Activated CD4-positive, CD25-positive, alpha-beta regulatory T cell treated with anti-CD3 and anti-CD28 coated beads, Interleukin-2, amount 50 U/mL, for 16 hours (primary cell): ENCODE measurements at places on chromosomes 1 and 21.

GRCh38 chr1:207791290-207791689 lies 39.4 kb downstream of the CD46 start:
- DNase-seq, result no peak

DNA sequence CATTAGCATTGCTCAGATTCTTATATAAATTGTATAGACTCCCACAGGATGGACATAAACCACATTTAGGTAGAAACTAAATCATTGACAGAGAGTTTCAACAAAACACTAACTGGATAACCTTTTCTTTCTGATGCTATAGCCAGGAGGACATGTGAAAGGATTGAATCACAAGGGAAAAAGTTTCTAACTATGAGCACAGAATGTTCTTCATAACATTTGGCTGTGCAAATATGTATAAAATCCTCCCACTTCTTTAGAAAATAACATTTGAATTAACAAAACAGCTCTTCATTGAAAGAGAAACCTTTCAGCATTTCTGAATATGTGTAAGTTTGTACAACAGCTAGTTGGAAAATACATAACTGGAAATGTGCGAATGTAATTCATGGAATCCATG lies 167.3 kb downstream of the TBX15 start:
- no peak for DNase-seq

- DNase-seq, result no peak
These were observed 22.4 kb upstream of the EPS8L3 start for GRCh38 chr1:109786112-109786480.

DNA sequence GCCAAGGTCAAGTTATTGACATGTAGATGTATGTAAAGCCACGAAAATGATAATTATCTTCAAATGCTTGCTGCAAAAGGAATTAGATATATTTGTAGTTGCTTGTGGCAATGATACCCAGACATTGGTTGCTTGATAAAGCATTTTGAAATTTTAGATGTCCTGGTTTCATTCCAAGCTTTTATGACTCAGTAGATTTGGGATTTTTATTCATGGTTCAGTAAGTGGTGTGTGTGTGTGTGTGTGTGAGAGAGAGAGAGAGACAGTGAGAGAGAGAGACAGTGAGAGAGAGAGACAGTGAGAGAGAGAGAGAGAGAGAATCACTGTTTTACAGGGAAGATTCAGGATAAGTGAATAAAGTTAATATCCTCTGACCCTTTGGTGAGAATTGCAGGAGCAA lies 498.2 kb upstream of the C1orf87 start:
- no peak for DNase-seq

- DNase-seq, result no peak
These were observed 2.4 kb downstream of the JMJD4 start for GRCh38 chr1:227732586-227733308.

DNA sequence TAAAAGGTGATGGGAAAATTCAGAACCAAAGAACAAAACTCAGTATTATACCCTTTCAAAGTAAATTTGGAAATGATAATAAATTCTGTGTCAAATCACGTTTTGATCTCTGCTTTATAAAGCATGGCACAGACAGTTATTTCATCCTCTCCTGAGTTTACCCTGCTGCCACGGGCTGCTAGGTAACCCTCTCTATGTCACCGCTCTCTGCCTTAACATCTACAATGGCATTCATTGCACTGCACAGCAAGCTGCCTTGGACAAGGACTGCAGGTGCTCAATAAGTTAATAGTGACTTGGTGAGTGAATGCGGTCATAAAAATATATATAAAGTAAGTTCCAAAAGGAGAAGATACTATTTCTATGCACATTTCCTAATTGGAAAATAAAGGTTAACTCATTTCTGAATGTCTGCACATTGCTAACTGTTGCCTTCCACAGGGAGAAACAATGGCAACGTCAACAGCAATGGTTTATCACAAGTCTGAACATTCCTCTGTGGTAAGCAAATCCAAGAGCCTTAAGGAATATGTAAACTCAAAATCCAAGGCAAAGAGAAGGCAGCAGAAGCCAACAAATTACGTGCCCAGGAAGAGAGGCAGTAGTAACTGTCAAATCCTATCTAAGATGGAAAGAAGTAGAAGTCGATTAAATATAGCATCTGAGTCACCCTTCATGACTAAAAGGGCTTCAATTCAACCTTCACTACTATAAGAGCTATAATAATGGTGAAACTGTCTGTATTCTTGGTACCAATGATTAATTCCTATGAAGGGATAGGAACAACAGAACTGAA lies 19.4 kb downstream of the FYB2 start:
- DNase-seq, result no peak

- no peak for DNase-seq
These were observed 137.3 kb downstream of the SLC30A10 start for GRCh38 chr1:219790834-219791615.

DNA sequence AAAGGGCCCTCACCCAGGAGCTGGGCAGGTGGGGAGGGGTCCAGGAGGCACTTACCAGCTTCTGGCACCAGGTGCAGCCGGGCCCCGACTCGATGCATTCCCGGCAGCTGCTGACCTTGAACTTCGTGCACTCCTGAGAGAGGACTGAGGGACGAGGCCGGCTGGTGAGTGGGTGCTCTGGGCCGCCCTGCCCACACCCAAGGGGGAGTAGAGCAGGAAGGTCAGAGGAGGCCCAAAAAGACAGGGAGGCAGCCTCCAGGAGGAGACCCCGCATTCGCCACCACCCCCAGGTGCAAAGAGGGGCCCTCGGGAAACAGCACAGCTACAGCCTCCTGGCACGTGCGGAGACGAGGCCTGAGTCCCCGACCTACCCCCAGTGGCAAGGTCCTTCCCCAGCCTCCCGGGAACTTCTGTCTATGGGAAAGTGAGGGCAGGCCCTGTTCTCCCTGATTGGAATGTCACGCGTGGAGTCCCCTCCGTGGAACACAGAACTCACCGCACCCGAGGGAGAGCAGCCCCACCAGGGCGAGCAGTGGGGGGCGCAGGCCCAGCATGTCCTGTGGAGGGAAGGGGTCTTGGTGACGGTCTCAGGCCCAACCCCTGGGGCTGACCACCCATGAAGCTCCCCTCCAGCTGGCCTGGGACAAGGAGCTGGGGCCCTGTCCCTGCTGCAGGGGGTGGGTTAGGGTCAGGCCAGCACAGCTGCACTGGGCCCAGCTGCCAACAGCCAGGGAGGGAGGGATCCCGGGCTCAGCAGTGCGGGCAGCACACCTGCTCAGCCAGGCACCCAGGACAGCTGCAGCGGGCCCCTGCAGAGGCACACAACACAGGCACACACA lies 10.3 kb downstream of the ITGB2 start:
- DNase-seq, result no peak

GRCh38 chr21:31305888-31306287 lies 38.2 kb downstream of the TIAM1 start:
- DNase-seq, result no peak

DNA sequence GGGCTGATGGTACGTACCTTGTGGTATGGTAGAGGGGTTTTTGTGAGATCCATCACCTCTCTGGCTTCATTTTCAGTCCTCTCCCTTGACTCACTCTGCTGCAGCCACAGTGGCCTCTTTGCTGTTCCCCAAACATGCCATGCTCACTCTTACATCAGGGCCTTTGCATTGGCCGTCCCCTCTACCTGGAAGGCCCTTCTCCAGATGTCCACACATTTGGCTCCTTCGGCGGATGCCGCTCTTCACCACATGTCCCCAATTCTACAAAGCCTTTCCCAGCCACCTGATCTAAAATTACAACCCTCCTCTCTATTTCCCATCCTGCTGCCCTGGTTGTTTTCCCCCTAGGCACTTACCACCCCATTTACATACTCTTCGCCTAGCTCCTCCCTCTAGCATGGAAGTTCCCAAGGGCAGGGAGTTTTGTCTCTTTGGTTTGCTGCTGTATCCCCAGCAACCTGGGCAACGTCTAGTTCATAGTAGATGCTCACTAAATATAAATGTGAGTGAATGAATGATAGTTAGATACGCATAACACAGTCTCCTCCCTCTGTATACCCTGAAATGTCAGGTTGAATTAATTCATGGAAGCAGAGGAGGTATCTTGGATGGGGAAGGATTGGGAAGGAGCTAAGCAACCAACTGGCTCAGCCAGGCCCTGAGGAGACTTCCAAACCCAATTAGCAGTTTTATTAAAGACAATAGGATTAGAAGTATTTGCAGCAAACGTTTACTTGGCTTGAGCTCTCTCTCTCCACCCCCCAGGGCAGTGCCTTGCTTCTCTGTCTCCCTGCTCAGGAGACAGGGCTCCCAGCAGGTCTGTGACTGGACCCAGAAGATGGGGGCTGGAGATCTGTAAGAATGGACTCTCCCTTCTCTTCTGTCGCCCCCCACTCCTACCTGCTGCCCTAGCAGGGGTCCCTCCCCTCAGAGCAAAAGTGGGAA lies 264.2 kb downstream of the GRIK3 start:
- DNase-seq, result no peak

GRCh38 chr1:42170779-42171621 lies 6.5 kb upstream of the GUCA2A start:
- DNase-seq, result no peak

GRCh38 chr1:56758135-56758534 lies 61.1 kb downstream of the FYB2 start:
- no peak for DNase-seq

- no peak for DNase-seq
These were observed 71.5 kb downstream of the RPS6KC1 start for GRCh38 chr1:213122514-213122929.

- no peak for DNase-seq
These were observed 237.7 kb downstream of the SEC16B start for GRCh38 chr1:177732178-177732577.

- no peak for DNase-seq
These were observed 20.5 kb upstream of the ZNF496 start for GRCh38 chr1:247352175-247352574.

DNA sequence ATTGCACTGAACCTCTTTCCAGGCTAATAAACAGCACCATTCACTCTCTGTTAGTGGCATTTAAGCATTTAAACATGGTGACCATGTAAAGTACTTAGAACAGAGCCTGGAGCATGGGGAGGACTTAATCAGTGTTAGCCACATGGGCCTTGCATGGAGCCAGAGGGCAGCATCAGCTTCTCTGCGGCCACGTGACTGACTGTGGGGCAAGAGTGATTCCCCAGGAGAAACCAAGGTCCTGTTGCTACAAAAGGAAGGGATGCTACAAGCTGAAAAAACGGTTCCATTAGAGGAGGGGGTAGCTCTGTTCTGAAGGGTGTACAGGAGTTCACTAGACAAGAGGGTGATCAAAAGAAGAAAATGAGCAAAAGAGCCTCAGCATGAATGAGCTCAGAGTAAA lies 256.8 kb downstream of the MATN1 start:
- DNase-seq, result no peak

- DNase-seq, result no peak
These were observed 93.8 kb upstream of the PRDX6 start for GRCh38 chr1:173383351-173383750.

DNA sequence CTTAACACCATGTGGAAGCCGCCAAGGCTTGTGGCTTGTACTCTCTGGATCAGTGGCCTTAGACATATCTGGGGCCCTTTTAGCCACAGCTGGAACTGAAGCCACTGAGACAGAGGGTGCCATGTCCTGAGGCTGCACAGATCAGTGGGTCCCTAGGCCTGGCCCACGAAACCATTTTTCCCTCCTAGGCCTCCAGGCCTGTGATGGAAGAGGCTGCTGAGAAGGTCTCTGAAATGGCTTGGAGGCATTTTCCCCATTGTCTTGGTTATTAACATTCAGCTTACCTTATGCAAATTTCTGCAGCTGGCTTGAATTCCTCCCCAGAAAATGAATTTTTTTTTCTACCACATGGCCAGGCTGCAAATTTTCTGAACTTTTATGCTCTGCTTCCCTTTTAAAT lies 15.1 kb upstream of the DPH5 start:
- no peak for DNase-seq

DNA sequence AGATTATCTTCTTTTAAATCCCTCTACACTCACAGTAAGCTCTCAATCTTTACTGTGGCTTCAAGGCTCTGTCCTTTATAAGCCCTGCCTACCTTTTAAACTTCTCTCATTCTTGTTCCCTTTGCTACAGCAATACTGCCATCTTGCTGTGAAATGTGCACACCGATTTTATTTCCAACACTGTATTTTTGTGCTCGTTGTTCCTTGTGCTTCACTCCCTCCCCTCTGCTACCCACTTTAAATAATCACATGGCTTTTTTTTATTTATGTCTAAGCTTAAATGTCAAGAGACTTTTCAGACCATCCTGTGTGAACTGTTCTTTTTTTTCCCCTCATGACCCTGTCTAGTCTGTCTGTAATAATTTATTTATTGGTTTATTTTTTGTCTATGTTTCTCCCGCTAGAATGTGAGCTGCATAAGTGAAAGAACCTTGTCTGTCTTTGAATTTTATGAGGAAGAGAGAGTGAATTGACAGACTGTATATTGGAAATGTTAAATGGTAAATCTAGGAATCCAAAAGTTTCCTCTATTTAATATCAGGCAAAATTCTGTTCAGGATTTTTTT lies 45.7 kb downstream of the ABCD3 start:
- DNase-seq, result no peak

DNA sequence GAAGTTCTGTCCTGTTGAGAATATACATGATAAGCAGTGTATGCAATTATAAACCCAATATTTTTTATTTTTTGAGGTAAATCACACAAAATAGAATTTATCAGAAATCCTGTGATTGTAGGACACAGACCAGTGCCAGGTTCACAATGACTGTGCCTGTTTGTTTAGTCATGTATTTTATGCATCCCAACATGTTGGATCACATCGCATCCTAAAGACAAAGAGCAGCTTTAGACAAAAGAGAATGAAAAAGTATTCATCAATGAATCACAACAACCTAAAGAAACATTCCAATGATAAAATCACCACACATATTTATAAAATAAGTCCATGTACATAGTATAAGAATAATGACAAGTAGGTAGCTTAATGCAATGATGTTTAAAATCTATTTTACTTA lies 53.2 kb upstream of the LRRC8D start:
- DNase-seq, result no peak

DNA sequence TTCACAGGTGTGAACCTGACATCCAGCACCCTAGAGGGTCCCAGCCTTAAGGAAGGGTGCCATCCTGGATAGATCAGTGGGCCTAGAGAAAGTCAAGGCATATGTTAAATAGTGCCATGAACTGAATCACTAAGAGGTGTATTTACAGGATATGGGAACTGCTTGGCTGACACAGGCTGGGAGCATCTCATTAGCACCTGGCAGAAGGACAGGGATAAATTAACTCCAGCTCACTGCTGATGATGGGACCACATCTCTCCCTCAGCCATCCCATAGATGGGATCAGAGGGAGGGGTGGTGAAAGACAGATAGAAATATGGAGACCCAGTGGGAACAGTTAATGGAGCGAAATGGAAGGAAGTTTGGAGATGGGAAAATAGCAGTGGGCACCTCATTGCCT lies 122.0 kb downstream of the IGSF21 start:
- DNase-seq, result no peak

DNA sequence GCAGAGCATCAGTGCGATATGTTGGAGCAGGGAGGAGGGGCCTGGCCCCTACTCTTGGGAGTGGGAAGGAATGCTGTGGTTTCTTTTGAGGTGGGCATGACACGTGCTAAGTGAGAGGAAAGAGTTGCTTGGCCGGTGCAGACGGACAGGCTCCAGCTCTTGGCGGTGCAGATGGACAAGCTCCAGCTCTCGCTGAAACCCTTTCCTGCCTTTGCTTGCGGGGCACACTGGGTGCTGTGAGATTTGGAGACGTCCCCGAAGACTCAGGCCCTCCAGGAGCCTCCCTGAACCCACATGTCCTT lies 15.9 kb downstream of the PDXK start:
- no peak for DNase-seq
